ENCODE measurements at places on chromosomes 1 and 21. TPM values are rescaled to one million over a fixed set of nuclear protein-coding genes. Genes with fewer than 3 reads are reported as not detected.

LDLRAD1 gene
- total RNA-seq, result not detected

- DNase-seq, result no peak
Observed at GRCh38 chr1:193513032-193513431, 326.6 kb upstream of the B3GALT2 start.

OR2L3 gene
- not detected for total RNA-seq

DNA sequence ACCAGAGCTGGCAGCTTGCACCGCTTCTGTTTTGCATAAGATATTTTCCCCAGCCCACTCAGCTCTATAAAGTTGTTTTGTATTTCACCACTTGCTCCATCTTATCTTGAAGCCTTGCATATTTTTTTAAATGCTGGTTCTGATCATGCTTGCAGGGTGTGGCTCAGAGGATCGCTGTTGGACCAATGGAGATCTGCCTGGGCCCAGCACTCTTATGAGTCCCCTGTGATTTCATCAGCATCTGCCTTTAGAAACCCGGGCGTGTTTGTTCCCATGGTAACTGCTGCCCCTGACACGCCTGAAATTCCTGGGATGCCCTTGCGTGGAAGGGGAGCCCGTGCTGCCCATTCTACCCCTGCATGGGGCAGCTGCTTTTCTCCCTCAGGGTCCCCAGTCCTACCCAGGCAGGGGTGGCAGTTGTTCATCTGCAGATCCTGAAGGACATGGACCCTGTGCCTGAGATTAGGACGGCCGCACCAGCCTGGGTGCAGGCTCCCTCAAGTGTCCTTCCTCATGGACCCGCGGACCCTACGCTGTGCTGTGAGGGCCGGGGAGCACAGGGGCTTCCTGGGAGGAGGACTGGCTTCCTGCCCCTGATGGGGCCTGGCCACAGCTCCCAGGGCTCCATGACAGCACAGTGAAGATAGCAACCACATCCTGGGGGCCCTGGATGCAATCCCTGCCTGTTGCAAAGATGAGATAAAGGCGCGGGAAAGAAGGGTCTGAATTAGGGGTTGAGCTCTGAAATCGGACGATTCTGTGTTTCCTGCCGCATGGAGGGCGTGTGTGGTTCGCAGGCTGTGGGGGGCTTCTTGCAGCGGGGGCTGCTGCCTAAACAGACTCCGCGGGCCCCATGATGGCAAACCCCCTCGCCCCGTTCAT, 226.5 kb downstream of the SDCCAG8 start:
- no peak for DNase-seq

GRCh38 chr1:85460555-85461088, 4.3 kb downstream of the DDAH1 start:
- no peak for DNase-seq

DNA sequence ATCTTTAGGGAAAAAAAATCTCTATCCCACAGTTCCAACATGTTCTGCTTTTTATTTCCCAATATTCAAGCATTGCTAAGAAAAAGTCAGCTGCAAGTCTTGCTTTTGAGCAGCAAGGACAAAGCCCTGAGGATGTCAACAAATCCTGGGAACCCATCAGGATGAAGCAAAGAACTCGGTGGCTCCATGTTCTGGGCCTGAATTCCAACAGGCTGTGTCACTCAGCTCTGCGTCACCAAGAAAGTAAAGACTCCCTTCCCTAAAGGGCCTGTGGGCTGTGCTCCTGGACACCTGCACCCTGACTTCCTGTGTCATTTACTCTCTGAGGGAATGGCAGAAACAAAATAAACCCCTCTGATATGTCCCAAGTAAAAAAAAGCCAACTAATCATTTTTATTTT, 95.5 kb downstream of the TIAM1 start:
- DNase-seq, result no peak

Measured in activated T-cell treated with anti-CD3 and anti-CD28 coated beads, Interleukin-2, amount 50 U/mL, for 4 hours (primary cell).